Renal pelvis (tissue), 12 donors: ENCODE measurements at places on chromosomes 5 and 9.

DNA sequence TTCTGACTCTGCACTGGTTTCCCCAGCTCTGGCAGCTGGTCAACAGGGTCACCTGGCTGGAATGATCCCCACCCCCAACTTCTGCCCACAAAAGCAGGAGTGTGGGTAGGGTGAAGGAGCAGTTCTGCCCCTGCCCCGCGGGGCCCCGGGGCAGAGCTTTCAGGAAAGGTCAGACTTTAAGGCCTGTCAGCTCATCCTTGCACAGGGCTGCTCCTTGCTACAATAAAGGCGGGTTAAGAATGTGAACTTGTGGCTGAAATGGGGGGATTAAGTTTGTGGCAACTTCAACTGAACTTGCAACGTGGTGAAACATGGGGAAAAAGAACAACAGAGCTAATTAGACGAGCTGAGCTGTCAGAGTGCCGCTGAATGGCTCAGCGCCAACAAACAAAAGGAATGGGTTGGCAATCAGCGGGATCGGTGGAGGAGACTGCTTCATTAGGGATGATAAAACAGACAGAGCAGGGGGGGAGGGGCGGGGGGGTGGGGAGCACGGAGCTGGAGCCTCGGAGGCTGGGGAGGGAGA, 50.8 kb downstream of the CRB2 start:
- DNase-seq = no peak

DNA sequence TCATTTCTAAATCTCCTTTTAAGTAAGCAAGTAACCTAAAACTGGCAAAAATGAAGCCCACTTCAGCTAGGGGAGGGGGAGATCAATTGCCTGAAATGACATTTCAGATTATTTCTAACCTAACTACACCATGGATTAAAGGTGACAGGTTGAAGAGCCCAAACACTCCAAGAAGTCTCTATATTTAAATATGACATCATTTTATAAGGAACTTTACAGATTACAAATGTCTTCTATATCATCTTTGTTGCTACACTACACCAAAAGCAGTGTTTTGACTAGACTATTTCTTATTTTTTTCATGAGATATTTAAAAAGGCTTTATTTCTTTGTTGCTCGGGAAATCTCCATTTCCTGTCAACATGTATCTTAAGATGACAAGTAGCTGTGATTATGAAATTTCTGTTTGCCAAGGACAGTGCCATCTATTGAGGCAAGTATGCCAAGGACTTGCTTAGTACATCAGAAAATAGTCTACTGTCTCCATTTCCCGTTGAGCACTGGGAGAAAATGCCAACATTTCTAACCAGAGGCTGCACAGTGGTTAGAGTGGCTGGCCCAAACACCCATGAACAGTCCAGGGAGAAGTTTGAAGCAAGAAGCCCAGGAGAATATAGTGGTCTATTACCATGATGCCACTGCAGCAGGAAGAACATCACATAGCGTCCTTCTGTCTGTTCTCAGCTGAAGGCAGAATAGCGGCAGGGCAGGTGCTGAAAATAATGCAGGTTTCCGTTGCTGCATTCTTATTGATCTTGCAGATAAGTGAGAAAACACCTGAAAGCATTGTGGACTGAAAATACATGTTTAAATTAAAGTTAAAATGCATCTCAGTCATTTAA, 93.4 kb upstream of the ITGA2 start:
- DNase-seq = no peak

DNA sequence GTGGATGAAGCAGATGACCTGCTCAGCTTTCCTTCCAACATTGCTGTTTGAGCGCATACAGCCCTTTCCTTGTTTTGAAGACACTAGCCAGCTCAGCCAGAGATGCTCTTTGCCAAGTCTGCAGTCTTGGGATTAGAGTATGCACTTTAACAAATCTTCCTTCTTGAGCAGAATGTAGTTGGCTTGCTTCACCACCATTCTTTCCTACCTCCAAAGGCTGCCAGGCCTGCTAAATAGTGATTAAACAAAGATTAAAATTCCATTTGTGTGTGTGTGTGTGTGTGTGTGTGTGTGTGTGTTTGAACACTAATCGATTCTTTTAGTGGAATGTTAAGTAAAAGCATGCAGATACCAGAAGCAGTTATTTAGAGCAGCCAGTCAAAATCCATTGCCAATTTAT, 97.6 kb downstream of the GALNT10 start:
- DNase-seq = no peak

GRCh38 chr9:99511723-99512122, 289.6 kb downstream of the SEC61B start:
- DNase-seq = no peak

DNA sequence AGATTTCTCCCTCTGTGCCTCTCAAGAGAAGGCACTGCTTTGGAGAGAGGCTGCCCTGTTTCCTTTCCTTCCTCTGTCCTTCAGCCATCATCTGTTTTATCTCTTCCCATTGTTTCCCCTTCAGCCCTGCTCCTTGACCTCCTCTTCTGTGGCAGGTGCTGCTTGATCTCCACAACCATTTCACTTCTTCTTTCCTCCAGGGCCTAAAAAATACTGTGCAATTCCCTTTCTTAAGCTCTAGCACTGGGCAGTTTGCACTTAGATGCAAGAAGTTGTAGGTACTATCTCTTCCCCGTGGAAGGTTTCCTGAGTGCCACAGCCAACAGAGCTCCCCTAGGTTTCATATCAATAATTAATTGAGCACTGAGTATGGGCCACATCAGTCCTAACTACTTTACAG, 8.8 kb upstream of the ADRB2 start:
- DNase-seq = no peak

GRCh38 chr9:35618854-35619799, 914 bp upstream of the CD72 start:
- DNase-seq = no peak

DNA sequence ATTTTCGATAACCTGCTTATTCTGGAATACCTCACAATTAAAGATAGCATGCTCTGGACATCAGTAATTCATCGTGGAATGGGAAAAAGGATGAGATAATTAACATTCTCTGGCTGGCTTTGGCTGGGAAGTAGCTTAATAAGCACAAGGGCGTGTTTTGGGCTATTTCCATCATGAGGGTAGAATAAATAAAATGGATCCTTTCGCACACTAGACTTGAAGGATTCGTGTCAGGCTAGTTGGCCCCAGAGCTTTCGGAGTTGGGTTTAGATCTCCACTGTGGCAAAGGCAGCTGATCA, 151.2 kb upstream of the ADRA1B start:
- no peak for DNase-seq

- no peak for DNase-seq
Measured at GRCh38 chr5:149053072-149053695, 9.7 kb downstream of the SH3TC2 start.

- no peak for DNase-seq
Measured at GRCh38 chr5:158436271-158437065, 577.5 kb upstream of the CLINT1 start.

DNA sequence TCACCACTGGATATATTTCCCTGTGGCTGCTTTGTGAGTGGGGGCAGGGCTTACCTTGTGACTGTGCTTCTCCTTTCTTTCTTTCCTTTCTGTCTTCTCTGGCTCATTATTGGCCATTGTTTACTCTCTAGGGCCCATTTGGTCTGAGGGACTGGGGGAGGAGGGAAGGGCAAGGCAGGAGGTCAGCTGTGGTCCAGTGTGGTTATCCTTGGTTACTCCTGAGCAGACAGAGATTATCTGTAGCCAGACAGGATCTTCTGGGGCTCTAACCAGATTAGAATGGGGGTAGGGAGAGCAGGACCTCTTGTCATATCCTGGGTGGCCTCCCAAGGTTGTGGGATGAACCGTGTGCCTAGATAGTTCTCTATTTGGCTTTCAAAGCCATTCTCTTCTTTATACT, 71.2 kb downstream of the ANKRD55 start:
- DNase-seq = no peak

DNA sequence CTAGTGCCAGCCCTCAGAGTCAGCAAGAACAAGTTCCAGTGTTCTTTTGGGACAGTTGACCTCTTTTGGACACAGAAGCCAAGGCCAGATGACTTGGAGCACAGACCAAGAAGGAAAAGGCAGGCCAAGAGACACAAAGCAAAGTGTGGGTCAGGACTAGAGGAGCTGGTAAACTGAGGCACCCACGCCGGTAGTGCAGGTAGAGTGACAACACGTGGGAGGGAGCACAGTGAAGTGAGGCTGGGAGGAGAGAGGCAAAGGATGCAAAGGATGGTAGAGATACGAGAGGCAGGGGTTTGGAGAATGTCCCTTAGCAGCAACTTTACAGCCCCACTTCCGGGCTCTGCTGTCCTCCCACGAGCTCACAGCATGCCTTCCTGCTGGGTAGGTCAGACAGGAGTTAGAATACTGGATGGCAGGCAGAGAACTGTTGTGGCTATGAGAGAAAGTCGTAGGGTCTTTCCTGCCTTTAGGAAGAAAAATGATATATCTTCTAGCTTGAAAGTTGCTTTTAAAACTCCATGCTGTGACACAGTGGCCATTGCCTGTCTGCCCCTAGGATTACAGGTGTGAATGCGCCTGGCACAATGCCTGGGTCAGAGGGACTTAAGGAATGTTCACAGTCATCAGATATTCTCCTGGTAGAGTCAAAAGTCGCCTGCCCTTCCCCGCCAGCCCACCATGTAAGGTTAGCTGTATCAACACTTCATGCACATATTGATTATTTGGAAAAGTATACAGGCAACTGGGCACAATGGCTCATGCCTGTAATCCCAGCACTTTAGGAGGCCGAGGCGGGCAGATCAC, 97.9 kb downstream of the PDE8B start:
- no peak for DNase-seq

GRCh38 chr5:135450336-135450735, 1.8 kb downstream of the TIFAB start:
- no peak for DNase-seq

DNA sequence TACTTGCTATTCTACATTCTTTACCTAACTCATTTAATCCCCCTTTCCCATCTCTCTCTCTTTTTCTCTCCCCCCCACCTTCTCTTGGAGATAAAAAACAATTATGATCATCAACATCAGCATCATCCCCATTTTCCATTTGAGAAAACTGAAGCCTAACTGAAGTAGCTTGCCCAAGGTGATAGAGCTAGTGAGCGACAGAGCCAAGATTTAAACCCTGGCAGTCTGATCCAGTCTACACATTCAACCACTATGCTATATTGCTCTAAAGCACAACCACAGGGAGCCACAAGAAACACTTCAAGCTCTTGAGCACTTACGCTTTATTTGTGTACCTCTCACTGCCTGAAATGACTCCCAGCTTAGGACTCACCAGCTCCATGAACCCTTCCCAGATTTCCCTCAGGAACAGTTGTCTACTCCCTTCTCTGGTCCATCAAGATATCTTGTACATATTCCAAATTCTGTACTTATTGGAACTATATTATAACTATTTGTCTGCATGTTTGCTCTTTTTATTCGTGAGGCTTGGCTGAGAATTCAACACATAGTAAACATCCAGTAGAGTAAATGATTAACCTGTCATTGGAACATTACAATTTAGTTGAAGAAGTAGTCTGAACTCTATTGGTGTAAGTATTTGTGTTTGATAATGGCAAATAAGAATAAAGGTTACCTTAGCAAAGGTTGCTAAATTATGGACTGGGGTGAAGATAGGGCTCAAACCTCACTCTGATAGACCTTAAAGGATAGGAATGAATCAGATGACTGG, 164.8 kb downstream of the EFNA5 start:
- DNase-seq = no peak

GRCh38 chr5:119105971-119106370, 35.1 kb downstream of the DMXL1 start:
- DNase-seq = no peak

DNA sequence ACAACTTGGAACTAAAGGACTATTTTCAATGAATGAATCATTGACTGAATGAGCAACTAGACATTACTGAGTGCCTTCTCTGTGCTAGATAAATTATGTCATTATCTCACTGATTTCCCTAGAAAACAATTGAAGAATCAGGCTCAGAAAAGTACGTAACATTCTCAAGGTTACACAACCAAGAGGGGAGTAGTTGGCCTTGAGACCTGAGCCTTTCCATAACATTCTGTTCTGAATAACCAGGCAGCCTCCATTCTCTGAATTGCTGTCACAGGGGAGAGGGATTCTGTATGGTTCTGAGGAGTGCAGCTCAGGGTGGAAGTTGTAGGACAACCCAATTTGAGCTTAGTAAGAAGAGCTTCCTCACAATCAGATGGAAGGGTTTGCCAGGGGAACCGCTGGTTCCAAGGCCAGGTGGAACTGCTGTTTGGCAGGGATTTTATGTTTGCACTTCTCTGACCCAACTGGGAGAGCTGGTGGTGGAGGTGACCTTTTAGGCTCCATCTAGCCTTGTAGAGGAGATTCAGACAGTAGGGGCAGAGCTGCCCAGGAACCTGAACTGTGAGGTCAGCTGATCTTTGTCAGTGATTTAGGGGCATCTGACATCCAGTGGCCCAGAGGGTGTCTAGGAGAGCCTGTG, 16.3 kb downstream of the POLR1E start:
- DNase-seq = no peak

DNA sequence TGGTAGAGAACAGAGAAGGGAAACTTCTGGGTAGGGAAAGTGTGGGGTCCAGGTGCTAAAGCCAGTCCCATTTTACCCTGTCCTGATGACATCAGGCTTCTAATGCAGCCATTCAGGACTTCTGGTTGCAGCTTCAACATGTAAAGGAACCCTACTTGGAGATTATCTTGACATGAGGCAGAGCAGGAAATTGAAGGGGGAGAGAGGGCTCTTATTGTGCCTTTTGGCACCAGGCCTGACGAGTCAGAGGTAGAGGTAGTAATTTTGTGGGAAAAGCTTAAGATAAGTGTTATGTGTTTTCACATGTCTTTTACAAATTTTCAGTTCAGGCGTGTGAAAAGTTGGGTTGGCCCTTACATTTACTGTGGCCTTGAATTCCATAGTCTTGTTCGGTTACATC, 102.4 kb upstream of the APC start:
- DNase-seq = no peak

DNA sequence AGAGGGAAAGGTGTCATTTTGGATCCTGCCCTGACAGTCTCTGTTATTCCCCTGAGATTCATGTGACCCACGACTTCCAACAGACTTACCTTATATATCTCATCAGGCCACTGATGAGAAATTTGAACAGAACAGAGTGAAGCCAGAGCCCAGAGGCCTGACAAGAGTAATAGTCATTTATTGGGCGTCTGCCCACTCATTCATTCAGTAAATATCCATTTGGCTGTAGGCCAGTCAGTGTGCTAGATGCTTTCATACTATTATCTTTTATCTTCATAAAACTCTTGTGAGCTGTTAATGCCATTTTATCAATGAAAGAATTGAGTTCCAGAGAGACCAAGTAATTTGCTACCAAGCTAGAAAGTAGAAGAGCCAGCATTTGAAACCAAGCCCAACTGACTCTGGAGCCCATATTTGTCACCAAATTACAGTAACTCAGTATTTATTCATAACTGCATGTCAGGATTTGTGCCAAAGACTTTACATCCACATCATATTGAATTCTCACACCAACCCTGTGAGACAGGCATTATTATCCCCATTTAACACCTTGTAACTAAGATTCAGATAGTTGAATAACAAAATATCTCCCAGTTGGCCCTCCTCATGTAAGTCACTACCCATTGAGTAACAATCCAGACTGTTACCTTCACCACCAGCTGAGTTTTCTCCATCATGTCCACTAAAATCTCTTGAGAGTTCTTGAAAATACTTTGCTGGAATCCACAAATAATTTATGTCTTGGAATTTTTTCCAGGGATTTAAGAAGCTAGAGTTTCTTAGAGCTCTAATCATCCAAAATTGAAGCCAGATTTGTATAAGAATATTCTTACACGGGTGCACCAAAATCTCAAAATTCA, 2.5 kb downstream of the PTPDC1 start:
- DNase-seq = peak; percentile 57
